ENCODE measurements at places on chromosomes 16 and 17.

GRCh38 chr17:66678827-66679226 lies 156.1 kb upstream of the CACNG5 start:
- DNase-seq, result no peak

- DNase-seq, result no peak
These were observed 55.8 kb downstream of the CDRT4 start for GRCh38 chr17:15411384-15412198.

- DNase-seq, result no peak
These were observed 17.1 kb downstream of the ZNF768 start for GRCh38 chr16:30509081-30509765.

- DNase-seq, result no peak
These were observed 68.2 kb downstream of the RNF213 start for GRCh38 chr17:80328634-80329380.

GRCh38 chr17:958712-959451 lies 20.7 kb downstream of the NXN start:
- DNase-seq, result no peak

DNA sequence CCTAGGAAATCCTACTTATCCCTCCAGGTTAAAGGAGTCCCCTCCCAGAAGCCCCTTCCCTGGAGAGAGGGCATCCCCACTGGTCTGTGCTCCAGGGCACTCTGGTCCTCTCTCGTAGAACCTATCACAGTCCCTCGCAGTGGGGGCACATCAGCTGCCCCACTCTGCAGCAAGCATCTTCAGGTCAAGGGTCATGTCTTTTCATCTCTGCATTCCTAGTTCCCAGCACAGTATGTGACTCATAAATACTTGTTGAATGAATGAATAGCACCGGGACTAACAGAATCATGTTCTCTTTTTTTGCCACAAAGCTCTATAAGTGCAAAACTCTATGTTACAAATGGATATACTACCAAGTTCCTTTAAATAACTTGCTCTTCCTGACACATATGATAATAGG lies 36.0 kb downstream of the RNF157 start:
- DNase-seq, result no peak

DNA sequence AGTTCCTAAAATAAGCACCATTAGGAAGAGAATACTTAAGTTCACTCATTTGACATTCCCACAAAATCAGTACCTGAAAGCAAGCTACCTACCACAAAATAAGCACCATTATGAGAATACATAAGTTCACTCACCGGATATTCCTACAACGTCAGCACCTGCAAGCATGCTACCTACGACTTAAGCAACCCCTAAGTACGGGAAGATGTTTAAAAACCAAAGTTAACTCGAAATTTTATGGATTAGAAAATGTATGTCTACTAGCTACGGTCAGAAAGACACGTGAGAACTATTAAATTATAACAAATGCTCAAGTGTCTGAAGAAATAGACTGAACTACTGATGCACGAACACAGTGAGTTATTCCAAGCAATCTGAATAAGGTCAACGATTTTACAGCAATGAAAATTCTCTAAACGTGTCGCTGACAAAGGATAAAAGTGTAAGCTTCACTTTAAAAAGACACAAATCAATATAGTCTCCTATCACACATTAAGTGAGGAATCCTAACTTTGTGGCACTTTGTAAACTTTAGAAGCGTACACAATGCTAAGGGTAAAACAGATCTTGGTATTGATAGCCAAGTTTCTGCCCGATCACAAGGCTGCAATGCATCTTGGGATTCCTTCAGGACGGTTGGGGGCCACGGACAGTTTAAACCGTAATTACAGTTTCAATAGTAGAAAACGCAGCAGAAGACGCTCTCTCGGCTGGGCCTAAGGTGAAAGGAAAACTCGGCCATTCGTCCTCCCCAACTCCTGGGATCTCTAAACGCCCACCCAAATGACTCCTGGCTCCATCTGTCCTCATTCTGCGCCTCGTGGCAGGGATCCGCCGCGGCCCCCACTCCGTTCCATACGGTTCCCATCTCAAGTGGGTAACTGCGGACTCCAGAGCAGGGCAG lies 1.3 kb downstream of the GSPT1 start:
- no peak for DNase-seq

GRCh38 chr16:30633526-30633925 lies 17.2 kb upstream of the PRR14 start:
- DNase-seq, result no peak

DNA sequence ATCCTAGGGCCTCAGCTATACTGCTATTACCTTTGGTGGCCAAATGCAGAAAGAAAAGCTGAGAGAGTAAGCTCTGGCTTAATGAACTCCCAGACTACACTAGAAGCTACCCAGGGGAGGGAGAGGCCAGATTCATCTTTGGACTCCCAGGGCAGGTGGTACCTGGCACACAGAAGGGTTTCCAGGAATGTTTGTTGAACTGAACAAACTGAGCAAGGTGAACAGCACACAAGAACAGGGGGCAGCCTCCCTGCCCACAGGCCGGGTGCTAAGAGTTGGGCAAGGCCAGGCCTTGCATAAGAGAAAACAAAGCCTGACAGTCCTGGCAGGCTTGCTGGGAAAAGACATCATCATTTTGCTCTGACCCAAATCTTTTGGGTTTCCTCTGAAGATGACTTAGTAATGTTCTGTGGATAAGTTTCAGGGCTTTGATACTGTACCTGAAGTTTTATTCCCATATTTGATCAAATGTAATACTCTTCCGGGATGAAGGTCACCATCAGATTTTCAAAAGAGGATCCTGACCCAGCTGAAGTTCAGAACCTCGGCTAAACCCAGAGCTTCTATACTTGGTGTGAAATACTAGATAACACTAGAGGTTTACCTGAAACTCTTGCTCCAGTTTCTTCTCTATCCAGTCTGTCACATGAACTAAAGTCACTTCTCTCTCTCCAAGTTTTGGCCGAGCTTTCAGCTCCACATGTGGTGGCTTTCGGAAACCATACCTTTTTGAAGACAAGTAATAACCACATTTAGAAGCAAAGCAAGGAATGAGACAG lies 20.5 kb upstream of the ERN1 start:
- no peak for DNase-seq

DNA sequence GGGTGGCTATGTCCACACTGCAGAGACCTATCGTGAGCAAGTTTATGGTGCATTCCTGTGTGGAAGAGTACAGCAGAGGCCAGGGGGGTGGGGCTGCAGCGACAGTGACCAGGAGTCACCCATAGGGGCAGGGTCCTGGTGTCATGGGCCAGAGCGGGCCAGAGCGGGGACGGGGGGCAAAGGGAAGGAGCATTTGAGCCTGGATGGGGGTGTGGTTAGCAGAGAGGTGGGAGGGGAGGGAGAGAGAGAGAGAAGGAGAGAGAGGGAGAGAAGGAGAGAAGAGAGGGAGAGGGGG lies 17.8 kb downstream of the JPH3 start:
- no peak for DNase-seq

DNA sequence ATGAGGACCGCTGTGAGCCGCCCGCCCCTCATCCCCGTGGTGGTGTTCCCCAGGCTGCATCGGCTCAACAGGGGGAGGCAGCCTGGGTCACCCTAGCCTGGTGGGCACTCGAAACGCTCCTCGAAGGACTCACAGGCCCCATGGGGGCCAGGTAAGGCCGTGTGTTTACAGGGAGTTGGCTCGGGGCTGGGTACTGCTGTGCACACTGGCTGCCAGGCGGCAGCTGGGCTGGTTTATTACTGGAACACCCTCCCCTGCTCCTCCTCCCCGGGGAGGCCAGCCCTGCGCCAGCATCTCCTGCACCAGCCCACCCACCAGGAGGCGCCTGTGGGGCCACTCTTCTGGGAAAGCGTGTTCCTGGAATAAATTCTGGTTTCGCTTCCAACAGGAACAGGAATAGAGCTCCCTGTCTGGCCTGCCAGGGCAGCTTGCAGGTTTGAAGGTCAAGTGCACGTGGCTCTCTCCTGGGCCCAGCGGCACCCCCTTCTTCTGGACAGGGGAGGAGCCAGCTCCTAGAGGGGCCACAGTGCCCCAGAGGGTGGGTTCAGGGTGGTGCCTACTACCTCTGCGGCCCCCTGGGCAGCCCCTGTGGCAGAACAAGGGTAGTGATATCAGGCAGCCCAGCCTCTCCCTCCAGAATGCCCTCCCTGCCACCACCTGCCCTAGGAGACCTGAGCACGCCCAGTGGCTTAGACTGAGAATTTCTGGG lies 11.3 kb downstream of the MCRIP1 start:
- no peak for DNase-seq

DNA sequence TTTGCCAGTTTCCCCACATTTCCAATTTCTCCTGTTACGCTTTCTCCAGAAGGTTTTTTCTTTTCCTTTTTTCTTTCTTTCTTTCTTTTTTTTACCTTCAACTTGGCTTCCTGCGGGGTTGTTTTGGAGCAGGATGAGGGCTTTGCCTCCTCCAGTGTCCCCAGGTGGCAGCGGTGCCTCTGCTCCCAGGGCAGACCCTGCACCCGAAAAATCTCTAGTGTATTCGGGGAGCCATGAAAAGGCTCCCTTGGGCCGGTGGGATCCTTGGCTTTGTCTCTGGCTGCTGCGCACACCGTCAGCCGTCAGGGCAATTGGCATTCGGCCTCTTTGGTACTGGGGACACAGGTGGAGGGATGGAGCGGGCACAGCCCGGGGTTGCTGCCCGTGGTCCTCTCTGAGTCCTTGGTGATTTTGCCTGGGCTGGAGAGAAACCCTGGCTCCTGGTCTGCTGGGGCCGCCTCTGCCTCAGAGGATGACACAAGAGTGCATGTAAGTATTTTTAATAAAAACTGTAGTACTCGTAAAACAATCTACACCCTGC lies 846 bp downstream of the ITGB3 start:
- no peak for DNase-seq

DNA sequence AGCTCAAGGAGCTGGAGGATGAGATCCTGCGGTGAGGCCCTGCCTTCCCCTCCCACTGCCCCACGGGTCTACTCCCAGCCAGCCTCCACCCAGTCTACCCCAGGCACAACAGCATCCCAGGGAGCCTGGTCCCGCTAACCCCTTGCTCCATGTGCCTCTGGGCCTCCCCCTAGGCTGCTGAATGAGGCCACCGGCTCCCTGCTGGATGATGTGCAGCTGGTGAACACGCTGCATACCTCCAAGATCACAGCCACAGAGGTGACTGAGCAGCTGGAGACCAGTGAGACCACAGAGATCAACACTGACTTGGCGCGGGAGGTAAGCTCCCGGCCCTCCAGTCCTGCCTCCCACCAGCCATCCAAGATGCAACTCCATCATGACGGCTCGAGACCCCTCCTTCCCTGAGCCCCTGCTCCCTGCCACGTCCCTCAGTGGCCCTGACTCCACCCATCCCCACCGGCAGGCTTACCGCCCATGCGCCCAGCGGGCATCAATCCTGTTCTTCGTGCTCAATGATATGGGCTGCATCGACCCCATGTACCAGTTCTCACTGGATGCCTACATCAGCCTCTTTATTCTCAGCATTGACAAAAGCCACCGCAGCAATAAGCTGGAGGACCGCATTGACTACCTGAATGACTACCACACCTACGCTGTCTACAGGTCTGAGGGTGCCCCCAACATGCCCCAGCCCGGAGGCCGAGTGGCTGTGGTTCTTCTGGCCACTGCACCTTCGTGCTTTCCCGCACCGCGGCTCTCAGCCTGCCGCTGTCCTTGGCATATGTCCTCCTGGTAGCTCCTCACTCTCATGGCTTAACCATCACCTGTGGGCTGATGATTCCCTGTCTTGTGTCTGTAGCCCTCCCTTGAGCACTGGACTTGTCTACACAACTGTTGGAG lies 15.0 kb upstream of the KDM6B start:
- DNase-seq, result no peak

Measured in keratinocyte (primary cell).